ENCODE measurements at places on chromosomes 1 and 21.

GRCh38 chr1:213715182-213715581 is 272.6 kb upstream of the PROX1 start:
- no peak for DNase-seq

- DNase-seq: no peak
These were observed 123.0 kb downstream of the TNR start for GRCh38 chr1:175620376-175620775.

GRCh38 chr1:180631194-180631765 is 542 bp upstream of the XPR1 start:
- no peak for DNase-seq

DNA sequence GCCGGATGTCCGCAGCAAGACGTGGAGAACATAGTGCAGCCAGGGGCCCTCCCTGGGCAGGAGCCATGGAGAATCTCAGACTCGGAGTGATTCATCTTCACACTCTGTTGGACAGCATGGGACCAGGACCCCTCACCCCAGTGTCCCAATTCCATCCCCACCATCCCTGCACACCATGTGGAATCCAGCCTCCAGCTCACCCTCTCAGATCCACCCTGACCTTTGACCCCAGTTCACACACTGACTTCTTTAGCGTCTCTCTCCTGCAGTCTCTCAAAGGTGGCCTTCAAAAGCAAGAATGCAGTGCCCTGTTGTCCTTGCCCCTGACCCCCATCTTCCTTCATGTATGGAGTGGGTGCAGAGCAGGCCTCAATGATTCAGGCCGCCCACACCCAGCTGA is 2.1 kb upstream of the TNNI1 start:
- no peak for DNase-seq

DNA sequence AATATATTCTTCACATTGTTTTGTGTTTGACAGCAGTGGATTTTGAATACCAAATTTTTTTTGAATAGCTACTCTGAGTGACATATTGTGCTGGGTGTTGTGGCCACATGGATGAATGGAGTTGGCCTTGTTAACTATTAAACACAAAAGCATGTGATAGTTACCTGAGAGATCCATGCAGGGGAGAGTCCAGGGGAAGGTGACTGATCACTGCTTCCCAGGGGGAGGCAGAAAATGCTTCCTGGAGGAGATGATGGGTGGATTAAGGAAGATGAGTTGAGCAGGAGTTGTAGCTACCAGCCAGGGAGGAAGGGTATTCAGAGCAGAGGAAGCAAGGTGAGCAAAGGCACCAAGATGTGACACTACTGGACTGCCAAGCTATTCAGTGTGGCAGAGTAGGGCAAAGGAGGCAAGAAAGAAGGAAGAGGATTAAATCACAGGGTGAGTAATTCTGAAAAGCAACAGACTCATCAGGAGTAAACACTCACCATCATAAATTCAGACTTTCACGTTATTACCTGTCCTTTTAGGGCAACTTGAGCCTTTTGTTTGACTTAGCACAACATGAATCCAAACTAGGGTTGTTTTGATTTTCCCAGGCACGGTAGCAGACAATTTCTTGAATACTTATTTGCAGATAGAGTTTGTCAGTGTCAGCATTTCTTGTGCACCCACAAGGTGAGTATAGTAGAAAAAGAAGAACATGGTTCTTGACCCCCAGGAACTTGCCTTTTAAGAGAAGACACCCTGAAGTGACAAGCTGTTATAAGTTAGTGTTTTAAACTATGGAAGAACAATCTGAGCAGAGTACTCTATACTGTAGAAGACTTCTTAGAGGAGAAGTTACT is 4.2 kb downstream of the CD46 start:
- peak; percentile 31 for DNase-seq

GRCh38 chr1:10143961-10144485 is 66.3 kb upstream of the KIF1B start:
- DNase-seq: no peak

DNA sequence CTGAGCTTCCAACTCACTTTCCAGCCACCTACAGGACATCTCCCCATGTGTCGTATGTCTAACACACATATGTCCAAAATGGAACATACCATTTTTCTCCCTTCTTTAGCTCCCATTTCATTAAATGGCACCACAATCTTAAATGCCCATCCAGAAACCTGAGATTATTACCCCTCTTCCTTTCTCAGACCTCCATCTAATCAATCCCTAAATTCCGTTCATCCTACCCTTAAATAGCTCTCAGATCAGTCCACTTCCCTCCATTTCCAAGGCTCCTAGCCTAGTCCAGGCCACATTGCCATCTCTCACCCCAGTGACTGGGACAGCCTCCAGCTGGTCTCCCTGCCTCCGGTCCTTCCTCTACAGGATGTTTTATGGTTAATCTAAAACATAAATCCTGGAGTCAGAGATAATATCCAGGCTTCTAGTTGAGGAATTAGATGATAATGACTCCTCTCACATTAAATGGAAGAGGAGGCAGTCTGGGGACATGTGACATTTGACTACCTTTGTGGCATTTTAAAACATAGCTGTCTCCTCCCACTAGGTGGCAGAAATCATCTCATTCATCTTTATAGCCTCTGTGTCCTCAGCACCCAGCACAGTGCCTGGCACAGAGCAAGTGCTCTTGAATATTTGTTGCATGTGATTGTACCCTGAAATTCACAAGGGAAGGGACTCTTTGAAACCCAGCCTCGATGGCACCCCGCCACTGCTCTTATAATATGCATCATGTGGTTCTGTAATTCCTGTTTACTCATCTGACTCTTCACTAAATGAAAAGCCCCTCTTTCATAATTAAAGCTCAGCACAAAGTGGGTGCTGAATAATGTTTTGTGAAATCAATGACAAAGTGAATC is 102.3 kb downstream of the TMEM53 start:
- peak; percentile 18 for DNase-seq

DNA sequence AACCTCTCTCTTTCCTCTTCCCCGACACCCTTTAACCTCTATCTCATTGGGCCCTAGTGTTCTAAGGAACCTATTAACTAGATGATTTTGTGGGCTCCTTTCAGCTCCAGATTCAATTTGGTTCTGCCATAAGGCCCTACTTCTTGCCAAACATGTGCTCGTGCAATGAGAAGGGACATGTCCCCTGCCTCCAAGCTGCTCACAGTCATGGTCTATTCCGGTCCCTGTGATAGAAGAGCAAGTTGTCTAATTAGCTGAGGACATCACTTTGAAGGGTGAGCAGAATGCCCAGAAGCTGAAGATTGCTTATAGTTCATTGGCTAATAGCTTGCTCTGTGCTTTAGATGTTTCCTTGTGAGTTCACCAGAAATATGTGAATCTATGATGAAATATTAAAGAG is 76.2 kb downstream of the ZNF648 start:
- DNase-seq: no peak

- DNase-seq: peak; percentile 35
These were observed 18.9 kb downstream of the TNNT2 start for GRCh38 chr1:201358596-201358995.

DNA sequence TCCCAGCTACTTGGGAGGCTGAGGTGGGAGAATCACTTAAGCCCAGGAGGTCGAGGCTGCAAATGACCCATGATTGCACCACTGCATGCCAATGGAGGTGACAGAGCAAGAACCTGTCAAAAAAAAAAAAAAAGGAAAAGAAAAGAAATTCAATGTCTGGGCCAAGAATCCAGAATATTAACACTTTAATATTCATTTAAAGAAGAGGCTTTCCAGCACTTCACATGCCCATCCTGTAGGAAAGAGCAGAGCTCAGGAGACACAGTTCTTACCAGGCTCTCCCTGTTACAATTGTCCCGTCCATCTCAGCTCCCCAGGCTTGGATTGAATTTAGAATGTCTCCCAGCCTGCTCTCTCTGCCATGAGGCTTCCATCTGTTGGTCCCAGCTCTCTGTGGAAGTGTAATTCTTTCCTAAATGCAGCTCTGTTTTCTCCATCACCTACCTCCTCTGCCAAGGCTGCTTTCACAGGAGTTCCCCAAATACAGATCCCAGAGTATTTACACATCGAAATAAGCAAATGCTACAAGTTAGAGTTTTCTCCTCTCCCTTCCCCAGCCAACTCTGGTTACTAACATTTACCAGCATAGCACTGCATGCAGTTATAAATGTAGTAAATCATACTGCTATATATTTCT is 116.6 kb upstream of the CDC42BPA start:
- DNase-seq: no peak

- no peak for DNase-seq
These were observed 2.0 kb downstream of the MTARC2 start for GRCh38 chr1:220750131-220750515.

GRCh38 chr1:85801520-85801919 is 93.3 kb upstream of the ZNHIT6 start:
- peak; percentile 13 for DNase-seq

GRCh38 chr1:93433407-93433961 is 14.4 kb upstream of the FNBP1L start:
- DNase-seq: no peak

DNA sequence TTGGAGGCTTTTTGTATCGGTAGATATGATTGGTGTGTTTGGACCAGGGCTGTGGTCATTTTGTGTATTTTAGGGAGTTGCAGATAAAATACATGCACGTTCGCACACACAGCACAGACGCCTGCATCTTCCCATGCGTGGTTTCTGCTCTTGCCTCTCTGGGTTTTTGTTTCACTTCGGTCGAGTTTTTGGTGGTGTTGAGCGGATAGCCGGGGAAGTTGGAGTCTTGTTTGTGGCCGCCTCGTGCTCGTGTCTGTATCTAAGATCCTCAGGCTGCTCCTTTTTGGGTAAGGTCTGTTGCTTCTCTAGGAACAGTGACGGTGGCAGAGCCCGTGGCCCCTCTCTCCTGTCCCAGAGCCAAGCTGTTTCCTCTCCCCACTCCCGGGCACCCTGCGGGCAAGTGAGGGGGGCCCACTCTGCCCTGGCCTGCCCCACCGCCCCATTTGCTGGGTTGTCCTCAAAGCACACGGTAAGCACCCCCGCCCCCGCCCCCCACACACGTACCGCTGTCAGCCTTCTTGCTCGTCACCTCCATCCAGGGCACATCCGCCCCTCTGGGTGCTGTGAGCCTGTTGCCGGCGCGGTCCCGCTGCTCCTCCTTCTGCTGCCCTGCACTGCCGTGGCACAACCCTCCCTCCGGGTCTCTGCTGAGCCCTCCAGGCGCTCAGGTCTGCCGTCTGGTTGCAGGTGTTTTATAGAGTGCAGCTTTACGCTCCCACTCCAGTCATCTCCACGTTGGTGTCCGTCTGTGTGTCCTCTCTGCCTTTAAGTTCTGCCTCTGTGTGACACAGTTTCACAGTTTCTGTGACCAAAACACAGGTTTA is 51.9 kb downstream of the AGPAT3 start:
- no peak for DNase-seq

DNA sequence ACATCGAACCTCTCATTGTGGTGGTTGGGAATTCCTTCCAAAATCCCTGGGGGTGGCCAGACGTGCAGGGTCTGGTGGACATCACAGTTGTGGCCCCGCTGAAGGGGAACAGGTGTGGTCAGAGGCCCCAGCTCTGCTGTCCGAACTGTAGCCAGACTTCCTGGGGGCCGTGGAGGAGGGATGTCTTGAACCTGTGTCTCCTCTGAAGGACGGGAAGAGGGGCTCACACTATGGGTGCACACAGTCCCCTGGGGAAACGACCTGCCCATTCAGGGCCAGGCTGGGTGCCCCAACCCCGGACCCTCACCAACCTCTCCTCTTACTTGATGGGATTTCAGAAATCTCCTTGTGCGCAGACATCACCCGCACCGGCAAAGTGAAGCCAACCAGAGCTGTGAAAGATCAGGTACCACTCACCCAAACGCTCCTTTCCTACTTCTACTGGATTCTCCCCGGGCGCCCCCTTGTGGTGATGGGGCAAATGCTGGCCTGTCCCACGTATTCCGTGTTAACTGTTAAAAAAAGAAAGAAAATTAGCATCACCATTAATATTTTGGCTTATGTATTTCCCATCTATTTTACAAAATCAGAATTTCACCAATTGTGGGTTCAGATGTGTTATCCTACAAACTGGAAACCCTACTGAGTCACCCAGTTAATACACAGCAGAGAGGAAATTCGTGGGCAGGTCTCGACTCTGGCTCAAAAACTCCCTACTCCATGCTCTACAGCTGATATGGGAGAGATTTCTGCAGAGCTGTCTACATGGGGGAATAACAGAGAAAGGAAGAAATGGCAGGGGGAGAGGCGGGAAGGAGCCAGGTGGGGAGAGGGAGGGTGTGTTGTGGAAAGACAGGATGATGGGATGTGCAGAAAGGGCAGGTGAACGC is 28.1 kb downstream of the PADI4 start:
- peak; percentile 76 for DNase-seq

GRCh38 chr1:217275655-217276398 is 355.1 kb downstream of the GPATCH2 start:
- DNase-seq: peak; percentile 69

GRCh38 chr1:153081736-153082135 is 10.3 kb upstream of the SPRR2B start:
- no peak for DNase-seq

DNA sequence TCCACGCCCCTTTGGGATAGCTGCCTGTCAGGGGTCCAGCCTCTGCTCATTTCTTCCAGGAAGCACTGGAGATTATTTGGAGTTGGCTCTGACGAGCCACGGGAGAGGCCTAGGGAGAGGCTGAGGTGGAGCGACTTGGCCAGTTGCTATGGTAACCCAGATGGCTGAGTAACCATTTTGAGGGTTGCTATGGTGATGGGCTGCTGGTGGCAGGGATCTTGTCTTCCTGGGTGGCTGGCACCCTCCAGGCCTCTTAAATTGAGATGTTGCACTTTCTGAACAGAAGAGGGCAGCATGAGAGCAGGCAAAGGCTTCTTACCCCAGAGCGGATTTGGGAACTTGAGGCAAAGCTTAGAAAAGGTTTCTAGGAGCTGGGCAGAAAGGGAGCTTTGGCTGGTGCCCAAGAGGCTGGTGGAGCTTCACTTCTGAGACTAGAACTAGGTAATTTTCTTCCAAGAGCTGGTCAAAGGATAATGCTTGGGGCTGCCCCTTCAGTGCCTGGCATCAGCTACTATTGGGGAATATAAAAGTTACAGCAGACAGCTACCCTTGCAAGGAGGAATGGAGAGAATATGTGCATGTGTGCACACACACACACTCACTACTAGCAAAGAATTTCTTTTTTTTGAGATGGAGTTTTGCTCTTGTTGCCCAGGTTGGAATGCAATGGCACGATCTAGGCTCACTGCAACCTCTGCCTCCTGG is 72.5 kb downstream of the NDUFS5 start:
- DNase-seq: peak; percentile 94

- DNase-seq: no peak
These were observed 113.8 kb downstream of the UBR4 start for GRCh38 chr1:19096036-19096833.

DNA sequence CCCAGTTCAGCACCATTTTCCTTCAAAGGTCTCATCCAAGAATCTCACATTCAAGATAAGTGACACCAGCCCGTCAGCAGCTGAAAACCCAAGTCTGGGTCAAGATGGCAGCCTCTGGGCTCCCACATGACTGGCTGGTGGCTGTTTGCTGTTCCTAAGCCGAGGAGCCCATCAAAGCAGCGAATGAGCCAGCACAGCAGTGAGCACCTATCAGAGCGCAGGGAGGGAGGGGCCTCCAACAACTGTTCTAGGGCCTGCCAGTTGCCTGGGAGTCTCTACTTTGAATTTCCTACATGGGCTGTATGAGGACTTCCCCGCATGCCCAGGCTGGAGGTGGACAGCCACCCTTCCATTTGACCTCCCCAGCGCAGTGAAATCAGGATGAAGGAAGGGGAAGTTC is 102.7 kb downstream of the ADARB1 start:
- no peak for DNase-seq
